ENCODE measurements at places on chromosomes 7 and 10. TPM values are rescaled to one million over a fixed set of nuclear protein-coding genes. Genes with fewer than 3 reads are reported as not detected.

SPDYE5 gene
- not detected for total RNA-seq

DNA sequence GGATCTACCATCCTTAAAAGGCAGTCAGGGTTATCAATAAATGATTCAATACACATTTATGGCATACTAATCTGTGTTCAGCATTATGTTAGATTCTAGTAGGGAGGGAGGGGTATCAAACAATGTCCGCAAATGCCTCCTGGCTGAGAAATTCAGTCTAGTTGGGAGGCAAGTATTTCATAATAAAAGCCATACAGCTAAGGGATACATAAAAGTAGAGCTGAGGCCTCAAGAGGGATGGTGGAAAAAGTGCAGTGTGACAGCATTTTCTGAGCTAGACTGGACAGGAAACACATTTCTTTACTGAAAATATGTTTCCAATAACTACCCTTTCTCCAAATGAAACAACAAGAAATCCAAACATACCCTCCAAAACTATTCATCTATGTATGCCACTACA lies 152.8 kb upstream of the LRRN3 start:
- no peak for DNase-seq

TMEM254 gene
- 9.7 TPM for total RNA-seq

GRCh38 chr7:25849500-25850184 lies 302.4 kb upstream of the NFE2L3 start:
- no peak for DNase-seq

GRCh38 chr10:80191589-80192270 lies 13.6 kb downstream of the ANXA11 start:
- DNase-seq = no peak

DNA sequence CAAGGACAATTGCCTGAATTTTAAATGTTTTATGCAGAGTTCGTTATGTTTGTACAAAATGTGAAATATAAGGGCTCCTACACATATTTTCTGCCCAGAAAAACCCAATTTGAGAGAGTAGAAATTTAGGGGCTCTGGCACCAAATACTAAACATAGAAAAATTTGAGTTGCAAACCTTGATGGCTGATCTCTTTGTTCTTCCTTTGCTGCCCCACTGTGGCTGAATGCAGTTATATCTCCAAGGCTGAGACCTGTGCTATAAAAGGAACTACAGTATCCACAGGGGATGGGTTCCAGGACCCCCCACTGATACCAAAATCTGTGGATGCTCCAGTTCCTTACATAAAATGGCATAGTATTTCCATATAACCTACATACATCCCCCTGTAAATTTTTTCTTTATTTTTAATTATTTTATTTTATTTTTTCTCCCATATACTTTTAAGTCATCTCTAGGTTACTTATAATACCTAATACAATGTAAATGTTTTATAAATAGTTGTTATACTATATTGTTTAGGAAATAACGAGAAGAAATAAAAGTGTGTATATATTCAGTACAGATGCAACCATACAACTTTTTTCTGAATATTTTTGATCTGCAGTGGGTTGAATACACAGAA lies 22.5 kb downstream of the CFAP43 start:
- no peak for DNase-seq

All from Right ventricle myocardium inferior (tissue), 1 donor.